ENCODE measurements at places on chromosomes 12 and 14. TPM values are rescaled to one million over a fixed set of nuclear protein-coding genes. Genes with fewer than 3 reads are reported as not detected.

FAM181A gene
- not detected for total RNA-seq

DNA sequence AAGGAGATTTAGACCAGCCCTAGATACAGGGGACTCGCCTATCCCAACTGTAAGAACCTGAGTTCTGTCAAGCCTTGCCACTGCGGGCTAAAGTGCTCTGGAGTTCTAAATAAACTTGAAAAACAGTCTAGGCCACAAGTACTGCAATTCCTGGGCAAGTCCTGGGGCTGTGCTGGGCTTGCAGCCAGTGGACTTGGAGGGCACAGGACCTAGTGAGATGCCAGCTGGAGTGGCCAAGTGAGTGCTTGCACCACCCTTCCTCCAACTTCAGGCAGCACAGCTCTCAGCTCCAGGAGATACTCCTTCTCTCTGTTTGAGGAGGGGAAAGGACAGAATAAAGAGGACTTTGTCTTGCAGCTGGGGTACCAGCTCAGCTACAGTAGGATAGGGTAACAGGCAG lies 307.6 kb upstream of the FBXO33 start:
- DNase-seq: no peak

DNA sequence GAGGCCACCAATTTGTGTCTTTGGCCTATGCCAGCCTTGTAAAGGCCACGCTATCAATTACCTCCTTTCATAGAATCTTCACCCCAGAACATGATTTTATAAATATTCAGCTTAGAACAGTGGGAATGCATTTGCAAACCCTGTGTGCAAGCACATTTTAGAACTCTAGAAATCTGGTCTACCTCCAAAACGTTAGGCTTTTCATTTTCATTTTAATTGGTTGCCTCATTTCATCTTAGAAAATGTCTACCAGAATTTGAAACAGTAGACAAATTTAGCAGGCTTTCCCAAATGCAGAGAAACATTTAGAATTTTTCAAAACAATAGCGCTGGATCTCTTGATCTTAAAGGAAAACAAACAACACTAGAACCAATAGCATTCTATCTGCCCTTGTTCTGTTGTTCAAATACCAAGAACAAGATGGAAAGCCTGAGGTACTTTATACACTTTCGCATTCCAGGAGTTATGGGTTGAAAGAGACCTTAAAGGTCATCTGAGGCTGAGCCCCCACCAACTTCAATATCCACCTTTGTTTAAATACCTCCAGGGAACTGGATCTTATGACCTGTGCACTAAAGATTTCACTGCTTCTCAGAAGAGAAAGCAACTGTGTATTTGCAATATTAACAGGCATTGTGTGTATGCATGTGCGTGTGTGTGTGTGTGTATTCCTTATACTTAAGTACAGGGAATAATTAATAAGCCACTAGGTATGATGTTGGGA lies 185.1 kb downstream of the C12orf42 start:
- no peak for DNase-seq

DNA sequence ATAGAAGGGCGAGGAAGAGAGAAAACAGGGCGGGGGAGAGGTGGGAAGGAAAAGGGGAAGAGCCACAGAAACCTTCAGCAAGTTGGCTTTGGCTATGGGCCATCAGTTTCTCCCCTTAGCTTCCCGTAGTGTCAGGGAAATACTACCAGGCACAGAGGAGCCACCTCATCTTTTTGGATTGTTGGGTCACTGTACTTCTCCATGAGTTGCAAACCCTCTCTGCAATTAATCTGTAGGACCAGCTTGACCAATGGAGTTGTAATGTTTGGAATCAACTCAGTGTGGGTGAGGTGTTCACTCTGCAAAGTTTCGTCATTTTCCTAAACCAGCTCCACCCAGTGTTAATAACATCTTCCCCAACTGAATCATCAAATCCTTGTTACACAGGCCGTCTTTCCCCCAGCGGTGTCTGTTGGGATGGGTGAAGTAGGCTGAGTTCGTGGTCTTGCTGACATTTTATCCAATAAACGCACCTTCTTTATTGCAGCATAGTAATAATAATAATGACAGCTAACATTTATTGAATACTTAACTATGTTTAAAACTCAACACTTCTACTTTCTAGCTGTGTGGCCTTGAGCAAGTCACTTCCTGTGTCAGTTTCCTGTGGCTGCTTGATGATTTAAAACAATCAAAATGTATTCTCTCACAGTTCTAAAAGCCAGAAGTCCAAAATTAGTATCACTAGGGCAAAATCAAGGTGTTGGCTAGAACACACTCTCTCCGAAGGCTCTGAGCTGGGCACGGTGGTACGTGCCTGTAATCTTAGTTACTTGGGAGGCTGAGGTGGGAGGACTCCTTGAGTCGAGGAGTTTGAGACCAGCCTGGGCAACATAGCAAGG lies 8.1 kb upstream of the GLTP start:
- peak; percentile 45 for DNase-seq

GRCh38 chr12:124581307-124582107 lies 14.1 kb upstream of the NCOR2 start:
- no peak for DNase-seq

- no peak for DNase-seq
Observed at GRCh38 chr14:33704481-33704880, 246.4 kb downstream of the EGLN3 start.

DNA sequence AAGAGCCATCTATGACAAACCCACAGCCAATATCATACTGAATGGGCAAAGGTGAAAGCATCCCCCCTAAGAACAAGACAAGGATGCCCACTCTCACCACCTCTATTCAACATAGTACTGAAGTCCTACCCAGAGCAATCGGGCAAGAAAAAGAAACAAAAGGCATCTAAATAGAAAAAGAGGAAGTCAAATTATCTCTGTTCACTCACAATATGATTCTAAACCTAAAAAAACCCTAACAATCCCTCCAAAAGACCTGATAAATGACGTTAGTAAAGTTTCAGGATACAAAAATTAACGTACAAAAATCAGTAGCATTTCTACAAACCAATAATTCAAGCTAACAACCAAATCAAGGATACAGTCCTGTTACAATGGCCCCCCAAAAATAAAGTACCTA lies 26.9 kb downstream of the MDM1 start:
- no peak for DNase-seq
